IPS DF 6.9 (cell line): ENCODE measurements at places on chromosomes 7 and 10.

DNA sequence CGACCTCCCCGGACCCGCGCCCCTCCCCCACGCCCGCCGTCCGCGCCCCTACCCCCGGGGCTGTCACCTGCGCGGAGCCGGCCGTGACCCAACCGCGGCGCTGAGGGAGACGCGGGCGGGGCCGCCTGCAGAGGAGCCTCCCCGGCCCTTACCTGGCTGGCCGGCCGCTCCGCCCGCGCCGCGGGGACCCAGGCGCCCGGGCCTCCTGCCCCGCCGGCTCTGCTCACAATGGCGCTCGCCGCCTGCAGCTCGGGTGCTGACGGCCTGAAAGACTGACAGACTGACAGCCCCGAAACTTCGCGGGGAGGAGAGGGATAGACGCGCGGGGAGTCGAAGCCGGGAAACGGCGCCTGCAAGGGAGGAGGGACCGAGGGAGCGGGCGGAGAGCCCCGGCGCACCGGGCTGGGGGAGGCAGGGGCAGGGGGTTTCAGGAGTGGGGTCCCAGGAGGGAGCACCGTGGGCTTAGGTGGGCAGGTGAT lies 393 bp downstream of the ZNF467 start:
- DNase-seq, result no peak

DNA sequence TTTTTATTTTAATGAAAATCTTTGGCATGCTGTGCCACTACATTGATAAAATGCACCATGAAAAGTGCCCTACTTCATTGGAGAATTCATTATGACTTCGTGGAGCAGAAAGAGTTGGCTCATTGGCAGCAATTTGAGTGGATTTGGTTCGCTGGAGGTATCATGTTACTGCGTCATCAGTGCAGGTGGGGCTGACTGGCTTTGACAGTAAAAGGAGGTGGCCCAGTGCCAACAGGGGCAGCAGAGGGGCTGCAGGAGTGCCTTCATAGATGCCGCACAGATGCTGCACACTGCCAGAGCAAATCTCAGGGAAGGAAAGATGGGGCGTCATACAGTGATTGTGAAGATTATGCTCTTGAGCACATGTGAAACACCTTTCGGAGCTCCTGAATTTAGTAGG lies 22.2 kb downstream of the FZD1 start:
- DNase-seq, result no peak

DNA sequence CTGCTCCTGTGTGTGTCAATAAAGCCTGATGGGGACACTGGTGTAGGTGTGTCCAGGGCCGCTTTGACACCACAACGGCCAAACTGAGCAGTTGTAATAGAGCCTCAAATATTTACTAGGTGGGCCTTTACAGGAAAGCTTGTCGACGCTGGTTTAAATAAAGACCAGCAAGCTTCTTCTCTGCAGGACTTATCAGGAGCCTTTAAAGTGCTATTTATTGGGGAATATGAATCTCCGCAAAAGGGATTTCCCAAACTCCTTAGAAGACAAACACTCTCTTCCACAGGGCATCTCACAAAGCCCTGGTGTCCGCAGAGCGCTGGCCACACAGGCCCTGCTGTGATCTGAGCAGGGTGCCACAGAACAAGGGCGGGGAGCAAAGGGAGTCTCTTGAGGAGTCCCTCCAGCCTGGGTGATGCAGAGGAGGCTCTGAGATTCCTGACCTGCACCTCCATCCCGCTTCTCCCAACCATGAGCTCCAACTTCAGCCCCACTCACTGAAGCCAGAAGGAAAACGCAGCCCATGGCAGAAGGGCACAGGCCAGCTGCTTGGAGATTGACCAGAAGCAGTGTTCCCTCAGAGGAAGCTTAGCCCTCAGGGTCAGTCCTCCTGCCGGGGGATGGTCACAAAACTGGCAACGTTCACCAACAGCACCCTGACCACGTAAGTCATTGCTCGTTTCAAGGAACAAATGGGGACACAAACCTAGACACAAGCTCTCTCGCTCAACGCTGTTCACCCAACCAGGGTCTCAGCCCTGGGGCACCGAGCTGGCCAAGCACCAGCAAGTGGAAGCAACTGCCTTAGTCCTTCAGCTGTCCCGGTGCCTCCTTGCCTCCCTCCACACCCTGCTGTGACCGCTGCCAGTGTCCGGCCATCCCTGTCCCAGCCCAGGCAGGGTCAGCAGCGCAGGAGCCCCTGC lies 129.5 kb downstream of the OAT start:
- no peak for DNase-seq

DNA sequence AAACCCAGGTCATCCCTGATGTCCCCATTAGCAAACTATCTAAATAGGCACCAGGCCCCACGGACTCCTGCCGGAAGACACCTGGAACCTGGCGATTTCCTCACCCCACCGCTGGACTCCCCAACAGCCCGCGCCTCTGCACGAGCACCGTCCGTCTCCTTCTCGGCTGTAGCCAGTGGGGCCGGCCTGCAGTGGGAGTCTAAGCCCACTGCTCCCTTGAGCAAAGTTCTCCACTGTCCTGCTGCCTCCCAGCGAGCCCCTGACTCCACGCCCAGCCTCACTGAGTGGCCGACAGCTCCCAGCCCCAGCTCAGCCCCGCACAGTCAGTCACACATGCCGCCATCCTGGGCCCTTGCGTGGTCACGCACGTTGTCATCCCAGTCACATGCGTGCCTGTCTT lies 211.3 kb upstream of the PPP2R2D start:
- no peak for DNase-seq

GRCh38 chr7:74017125-74017524 lies 10.8 kb upstream of the ELN start:
- DNase-seq, result no peak

DNA sequence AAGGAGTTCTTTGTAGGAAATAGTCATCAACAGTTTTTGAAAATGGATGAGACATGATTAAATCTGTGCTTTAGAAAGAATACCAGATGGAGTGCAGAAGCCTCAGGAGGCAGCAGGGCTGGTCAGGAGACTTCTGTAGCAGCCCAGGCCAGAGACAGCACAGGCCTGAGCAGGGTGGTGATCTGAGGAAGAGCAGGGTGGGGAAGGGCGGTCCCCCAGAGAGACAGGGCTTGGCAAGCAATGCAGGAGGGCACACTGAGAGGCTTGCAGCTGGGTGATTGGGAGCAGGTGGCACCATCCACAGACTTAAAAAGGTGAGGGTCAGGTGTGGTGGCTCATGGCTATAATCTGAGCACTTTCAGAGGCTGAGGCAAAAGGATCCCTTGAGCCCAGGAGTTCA lies 4.3 kb upstream of the SMKR1 start:
- no peak for DNase-seq

GRCh38 chr10:48549236-48549635 lies 55.6 kb downstream of the ARHGAP22 start:
- DNase-seq, result no peak

GRCh38 chr10:12409161-12409560 lies 59.8 kb downstream of the CAMK1D start:
- no peak for DNase-seq

GRCh38 chr10:44416936-44417335 lies 32.0 kb upstream of the CXCL12 start:
- no peak for DNase-seq

DNA sequence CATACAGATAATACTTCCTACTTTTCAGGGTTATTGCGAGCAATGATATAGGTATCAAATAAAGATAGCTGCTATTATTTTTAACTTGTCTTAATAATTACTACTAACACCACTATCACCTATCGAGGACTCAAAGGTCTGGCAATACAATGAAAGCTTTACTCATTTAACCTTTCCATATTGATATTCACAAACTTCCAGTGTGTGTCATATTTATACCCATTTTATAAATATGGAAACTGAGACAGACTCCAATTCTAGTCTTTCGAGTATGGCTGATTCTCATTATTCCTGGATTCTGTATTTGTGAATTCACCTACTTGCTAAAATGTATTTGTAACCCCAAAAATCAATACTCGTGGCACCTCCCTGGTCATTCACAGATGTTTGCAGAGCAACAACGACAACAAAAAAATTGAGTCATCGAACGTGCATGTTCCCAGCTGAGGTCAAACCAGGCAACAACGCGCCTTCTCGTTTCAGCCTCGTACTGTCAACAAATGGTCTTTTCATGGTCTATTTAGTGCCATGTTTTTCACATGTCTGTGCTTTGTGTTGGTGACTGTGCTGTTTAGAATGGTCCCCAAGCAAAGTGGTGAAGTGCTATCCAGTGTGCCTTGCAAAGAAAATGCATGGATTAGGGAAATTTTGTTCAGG lies 51.7 kb downstream of the SMURF1 start:
- no peak for DNase-seq

- DNase-seq, result no peak
Measured at GRCh38 chr10:22934726-22935125, 6.9 kb downstream of the ARMC3 start.

GRCh38 chr7:134850066-134850465 lies 70.6 kb downstream of the CALD1 start:
- DNase-seq, result no peak

GRCh38 chr7:1769286-1770200 lies 99.5 kb downstream of the ELFN1 start:
- DNase-seq, result no peak

DNA sequence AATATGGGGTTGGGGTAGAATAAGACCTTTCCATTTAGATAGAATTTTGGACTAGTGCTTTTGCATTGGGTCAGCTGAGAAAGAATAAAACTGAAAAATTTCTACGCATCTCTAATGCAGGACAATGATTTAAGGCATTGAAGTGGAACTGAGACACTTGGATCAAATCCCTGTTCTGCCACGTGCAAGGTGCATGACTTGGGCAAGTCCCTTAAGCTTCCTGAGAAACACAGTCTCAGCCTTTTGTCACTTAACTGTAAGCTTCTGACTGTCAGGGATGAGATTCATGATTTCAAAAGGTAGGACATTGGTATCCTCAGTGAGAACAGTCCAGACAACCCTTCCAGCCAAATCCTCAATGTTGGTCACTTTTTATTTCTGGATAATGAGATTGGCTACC lies 59.2 kb downstream of the ENTPD1 start:
- DNase-seq, result no peak

DNA sequence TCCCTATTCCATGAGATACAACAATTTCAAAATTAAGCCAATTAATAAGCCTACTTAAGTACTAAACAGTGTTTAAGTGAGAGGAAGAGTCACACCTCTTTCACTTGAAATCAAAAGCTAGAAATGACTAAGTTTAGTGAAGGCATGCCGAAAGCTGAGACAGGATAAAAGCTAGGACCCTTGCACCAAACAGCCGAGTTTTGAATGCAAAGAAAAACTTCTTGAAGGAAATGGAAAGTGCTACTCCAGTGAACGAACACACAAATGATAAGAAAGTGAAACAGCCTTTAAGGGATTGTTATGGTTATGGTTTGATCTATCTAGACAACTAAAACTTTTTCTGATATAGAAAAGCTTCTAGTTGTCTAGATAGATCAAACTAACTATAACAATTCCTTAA lies 135.4 kb upstream of the KMT2E start:
- no peak for DNase-seq

DNA sequence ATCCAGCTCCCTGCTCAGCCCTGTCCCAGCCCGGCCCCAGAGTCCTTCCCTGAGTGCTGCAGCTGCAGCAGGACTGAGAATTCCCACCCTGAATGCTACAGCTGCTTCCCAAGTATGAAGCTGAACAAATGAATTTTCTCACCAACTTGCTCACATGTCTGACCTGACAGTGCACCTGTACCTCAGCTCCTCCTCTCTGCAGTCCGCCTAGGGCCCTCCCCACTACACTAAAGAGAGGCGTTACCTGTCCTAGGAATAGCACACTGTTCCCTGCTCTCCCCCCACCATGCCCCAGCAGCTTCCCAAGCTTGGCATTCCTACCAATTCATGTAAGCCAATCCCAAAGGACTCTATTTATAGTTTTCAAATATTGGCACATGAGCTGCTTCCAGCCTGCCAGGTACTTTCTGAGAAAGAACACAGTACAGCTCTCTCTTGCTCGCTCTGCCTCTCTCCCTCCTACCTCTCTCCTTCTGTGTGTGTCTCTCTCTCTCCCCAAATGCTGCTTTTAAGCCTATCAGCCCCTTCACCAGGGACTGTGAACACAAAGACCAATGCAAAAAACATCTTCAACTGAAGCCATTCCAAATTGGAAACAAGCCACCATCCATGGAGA lies 400.1 kb downstream of the TNS3 start:
- DNase-seq, result no peak

DNA sequence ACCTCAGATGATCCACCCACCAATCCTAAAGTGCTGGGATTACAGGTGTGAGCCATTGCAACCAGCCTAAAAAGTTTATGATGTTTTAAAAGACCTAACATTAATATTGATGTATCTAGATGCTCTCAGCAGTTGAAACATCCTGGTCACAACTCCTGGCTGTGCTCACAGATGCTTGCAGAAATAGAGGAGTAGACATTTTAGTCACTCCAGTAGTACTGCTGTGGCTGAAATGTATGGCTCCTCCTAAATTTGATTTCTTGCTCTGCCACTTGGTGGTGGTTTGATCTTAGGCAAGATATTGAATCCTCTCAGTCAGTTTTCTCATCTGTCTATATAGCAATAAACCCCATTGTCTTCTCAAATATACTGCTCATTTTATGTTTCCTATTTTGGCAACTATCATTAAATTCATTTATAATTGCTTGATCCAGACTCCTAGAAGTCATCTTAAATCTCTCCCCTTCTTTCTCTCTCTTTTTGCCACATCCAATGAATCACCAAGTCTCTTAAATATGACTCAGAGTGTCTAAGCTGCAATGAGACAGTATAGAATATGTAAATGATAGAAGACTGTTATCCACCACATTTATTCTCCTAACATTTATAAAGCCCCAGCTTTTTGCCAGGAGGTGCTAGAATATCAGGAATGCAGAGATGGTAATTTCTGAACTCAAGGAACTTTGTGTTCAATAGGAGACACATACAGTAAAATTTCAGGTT lies 78.1 kb upstream of the NRBF2 start:
- no peak for DNase-seq

DNA sequence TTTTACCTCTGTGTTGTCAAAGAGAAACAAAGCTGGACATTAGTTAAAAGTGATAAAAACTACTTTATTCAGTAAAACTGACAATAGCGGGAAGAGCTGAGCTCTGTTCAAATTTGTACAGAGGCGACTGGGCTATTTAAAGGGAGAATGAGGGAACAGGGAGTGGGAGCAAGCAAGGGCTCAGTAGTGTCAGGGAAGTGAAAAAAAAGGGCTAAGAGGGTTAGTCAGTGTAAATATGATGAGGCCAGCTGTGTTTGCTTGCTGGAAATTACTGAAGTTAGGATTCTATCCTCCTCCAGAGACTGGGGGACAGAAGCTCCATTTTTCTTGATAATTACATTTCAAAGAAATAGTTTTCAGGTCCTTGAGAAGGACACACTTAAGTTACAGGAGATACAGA lies 232.5 kb downstream of the SH2D4B start:
- no peak for DNase-seq

- no peak for DNase-seq
Measured at GRCh38 chr7:362402-363096, 72.6 kb downstream of the FOXL3 start.

DNA sequence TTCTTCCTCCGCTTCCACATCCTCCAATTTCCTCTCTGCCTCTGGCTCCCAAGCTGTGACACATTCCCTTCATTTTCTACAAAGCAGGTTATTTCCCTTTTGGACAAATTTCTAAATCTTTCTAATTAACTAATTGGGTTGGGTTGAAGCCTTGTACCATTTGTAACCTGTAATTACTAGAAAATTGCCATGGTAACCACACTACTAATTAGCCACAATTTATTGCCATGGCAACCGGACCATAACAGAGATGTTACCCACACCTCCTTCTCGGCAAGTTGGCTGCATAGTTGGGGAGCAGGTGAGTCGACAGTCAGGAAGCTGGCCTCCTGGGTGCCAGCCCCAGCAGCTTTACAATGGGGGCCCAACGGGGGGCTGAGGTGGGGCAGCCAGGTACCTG lies 61.6 kb downstream of the GOLGA7B start:
- DNase-seq, result no peak

- no peak for DNase-seq
Measured at GRCh38 chr10:31116226-31116625, 84.6 kb upstream of the ZNF438 start.
